K562 (cell line): ENCODE measurements at places on chromosomes 6 and 20.

DNA sequence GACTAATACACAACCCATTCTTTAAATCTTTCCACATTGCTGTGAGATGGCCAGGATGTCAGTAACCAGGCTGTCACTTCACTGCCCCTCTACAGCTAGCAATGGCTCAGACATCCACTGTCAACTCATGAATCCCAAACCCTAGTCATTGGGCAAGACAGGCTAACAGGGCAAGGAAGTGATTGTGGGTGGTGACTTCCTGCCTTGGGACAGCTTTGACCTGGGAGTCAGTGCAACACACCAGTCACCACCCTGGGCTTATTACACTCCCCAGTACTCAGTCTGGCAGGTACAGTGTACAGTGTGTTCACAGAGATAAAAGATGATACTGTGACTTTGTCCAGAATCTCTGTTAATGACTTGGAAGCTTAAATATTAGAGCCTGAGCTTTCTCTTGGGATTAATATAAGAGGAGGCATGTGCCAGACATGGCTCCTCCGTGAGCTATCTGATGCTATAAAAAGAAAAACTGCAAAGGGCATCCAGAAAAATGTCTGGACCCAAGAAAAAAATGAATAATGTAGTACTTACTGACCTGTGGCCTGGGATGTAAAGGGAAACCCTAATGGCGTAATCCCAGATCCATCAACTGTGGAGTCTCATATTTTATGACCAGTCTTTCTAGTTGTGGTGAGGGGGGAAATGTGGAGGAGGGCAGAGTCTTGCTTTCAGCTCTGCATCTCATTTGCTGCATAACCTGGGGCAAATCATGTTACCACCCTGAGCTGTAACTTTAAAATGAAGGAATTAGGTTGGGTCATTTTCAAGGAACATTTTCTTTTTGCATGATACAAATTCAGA lies 244.4 kb downstream of the SLC24A3 start:
- DNase-seq: no peak

DNA sequence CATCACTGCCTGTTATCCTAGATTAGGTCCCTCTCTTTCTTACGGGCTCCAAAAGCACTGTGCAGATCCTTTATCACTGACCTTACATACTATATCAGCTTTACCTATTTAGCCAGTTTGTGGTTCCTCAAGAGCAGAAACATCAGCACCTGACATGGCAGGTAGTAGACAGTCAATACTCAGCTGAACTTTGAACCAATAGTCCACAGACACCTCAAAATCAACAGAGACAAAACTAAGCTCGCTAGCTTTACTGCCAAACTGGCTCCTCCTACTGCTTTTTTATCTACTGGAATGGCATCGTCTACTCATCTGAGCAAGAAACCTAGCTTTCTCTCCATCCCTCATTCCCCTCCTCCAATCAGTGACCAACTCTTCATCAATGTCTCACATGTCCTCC lies 5.6 kb downstream of the IL17A start:
- no peak for DNase-seq

DNA sequence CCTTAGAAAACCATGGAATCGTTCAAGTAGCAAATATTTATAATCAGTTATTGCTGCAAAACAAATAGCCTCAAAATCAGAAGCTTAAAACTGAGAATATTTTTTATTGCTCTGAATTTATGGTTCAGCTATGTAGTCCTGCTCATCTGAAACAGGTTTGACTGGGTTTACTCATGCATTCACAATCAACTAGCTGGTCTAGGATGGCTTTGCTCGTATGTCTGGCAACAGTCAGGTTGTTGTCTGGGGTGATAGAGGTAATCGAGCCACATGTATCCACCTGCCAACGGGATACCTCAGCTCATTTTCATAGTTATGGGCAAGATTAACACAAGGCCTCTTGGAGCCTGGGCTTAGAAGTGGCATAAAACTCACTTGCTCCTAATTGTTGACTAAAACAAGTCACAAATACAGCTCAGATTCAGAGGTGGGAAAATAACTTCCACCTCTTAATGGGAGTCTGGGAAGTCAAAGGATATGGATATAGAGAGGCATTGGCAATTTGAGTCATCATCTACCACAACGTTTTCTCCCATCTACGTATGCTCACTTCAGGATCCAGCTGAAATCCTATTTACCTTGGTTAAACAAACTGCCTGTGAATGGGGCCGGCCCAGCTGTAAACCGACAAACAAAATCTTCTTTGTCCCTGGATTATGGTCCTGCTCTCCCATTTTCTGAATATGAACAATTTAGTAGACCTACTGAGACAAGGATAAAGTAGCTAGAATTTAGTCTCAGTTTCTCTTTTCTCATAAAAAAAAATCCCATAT lies 54.5 kb upstream of the TENT5A start:
- no peak for DNase-seq

DNA sequence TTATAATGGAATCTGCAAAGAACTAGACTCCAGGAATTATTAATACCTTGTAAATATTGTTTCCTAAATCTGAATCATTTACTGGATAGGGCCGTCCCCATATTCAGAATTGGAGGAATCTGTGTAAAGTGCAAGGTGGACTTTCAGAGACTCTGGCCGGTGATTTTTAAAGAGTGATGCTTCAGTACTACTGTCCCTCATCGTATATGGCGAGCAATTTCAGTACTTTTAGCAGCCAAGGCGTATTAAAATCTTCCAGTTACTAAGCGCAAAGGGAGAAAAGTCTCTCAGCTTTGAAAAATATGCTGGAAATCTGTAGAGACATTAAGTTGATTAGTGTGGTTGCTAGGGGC lies 483 bp downstream of the SMIM26 start:
- DNase-seq: no peak

DNA sequence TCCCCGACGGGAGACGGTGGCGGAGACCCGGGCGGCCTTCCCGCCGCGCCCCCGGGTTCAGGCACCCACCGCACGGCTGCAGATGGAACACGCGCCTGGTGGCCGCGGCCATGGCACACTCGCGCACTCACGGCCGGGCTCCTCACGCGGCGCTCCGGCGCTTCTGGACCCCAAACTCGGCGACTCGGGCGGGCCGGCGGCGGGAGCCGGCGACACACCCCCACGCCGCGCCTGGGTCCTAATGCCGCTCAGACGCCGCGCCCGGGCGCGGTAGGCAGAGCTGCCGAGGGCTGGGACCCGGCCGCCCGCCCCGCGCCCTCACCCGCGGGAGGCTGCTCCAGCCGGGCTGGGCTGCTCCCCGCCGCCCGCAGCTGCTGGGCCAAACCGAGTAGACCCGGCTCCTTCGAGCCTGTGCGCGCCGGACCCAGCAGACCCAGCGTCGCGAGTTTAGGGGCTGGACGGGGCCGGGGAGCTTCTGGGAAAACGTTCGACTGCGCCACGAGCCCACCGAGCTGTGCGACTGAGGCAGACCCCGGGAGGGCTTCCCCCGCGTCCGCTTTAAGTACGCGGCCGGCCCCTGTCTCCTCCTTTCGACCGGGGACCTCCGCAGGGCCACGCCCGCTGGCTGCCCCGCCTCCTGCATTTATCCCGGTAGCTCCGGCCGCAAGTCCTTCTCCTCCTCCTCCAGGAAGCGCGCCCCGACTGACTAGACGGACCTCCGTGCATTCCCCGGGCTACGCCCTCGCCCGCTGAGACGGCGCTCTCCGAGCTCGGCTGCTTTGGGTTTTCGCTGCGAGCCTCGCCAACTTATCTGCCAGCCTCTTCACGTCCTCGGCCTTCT lies at the start of gene SLC4A11:
TSS of gene SLC4A11 (minus strand) at position 165 of the 841 bp plus-strand sequence. CDS start at position 112, 53 bp downstream.
- peak; percentile 54 for DNase-seq
